ENCODE measurements at places on chromosomes 1 and 21.

- peak; percentile 38 for DNase-seq
Measured at GRCh38 chr1:108082001-108082400, 117.0 kb upstream of the VAV3 start.

DNA sequence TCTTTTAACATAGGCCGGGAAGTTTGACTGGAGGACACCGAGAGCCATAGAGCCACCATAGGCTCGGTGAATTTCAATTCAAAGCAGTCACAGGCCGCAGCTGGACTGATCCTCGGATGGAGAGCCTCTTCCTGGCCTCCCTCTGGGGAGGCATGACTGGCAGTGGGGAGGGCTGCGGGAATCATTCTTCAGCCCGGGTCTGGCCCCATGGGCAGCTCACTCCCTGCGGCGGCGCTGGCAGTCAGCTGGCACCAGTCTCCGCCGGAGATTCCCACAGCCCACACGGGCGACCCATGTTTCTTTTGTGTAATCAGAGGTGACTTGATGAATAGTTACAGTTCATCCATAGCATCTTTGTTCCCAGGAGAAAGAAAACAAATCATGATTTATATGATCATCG, 10.6 kb downstream of the ESPN start:
- DNase-seq, result no peak

DNA sequence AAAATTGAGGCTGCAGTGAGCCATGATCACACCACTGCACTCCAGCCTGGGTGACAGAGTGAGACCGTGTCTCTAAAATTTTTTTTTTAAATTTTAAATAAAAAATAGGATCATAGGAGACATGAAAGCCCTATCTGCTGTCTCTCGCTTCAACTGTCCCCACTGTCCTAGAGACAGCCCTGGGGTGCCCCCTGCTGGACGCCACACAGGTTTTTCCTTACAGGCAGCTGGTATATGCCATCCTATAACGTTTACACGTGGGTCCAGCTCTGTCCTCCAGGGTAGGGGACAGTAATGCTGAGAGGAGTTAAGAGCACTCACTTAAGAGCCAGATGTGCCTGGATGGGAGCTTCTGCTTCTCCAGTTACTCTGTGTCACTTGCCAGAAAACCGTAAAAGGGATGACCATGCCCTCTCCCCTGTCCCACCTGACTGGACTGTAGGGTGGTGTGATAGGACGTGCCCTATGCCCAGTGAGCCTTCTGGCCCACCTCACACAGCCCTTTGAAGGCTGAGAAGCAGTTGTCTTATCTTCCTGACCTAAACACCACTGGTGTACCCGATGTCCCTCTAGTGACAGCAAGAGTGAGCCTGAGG, 8.5 kb downstream of the FBXO2 start:
- DNase-seq, result peak; percentile 92

- no peak for DNase-seq
Measured at GRCh38 chr1:201937624-201938213, 8.6 kb downstream of the LMOD1 start.

DNA sequence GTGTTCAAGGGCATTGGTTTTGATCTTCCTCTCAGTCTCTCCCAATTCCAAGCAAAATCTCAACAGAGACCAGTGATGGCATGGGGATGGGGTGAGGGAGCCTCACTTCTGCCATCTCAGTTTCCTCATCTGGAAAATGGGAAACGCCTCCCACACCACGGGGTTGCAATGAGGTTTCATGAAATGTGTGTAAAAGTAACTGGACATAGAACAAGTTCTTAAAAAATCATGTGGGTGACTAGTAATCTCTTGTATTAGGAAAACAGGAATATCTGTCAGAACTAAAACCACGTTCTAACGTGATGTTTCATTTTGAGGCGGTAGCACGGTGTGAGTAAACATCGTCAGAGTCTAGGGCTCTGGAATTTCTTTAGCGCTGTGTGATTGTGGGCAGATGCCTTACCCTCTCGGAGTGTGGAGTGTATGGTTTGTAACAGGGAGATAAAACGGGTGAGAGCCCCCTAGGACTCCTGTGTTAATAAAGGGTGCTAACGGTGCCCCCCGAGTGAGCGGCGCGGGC, 55.5 kb upstream of the DNAJC6 start:
- no peak for DNase-seq

DNA sequence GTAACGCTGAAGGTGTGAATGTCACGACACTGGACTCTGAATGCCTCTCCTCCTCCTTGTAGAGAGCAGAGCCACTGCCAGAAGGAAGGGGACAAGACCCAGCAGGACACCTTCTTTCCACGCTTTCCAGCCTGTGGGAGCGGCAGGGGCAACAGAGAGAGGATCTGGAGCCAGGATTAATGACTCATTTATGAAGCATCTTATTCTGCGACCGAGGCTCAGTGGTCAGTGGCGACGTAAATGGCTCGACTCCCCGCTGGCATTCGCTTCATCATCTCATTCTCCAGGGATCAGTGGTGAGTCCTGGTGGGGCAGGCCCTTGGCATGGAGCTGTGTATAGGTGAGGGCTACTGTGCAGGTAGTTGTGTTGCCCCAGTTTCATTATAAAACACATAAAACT, 4.6 kb downstream of the SLC37A1 start:
- DNase-seq, result no peak

DNA sequence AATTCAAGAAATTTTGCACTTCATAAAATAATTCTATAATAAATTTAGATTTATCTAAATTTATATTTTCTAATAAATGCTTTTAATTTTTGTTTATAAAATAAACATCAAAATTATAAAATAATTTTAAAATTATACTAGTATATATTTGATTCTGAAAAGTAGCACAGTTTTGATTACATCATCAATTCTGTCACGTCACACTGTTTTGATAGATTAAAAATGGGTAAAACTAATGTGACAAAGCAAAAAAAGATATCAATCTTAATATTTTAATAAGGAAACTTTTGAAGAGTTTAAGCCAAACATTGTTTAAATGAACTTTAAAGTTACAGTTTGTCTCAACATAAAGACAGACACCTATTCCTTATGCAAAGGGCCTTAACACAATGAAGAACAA, 1001.8 kb downstream of the KCNT2 start:
- DNase-seq, result no peak

DNA sequence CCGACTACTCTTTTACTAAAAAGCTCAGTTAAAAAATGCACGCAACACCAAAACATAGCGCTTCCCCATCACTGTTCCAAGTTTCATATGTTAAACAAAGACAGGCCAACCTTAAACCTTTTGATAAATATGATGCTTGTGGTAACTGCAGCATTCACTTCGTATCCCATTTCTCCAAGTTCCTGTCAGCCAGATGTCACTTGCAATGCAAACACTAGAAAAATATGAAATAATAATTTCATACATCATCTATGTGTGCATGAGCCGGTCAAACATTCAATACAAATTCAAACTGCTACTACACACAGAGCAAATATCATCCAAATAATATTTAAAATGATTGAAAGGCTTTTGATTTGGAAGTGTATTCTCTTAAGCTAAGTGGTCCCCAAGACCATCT, 636.5 kb downstream of the LMO4 start:
- DNase-seq, result no peak

DNA sequence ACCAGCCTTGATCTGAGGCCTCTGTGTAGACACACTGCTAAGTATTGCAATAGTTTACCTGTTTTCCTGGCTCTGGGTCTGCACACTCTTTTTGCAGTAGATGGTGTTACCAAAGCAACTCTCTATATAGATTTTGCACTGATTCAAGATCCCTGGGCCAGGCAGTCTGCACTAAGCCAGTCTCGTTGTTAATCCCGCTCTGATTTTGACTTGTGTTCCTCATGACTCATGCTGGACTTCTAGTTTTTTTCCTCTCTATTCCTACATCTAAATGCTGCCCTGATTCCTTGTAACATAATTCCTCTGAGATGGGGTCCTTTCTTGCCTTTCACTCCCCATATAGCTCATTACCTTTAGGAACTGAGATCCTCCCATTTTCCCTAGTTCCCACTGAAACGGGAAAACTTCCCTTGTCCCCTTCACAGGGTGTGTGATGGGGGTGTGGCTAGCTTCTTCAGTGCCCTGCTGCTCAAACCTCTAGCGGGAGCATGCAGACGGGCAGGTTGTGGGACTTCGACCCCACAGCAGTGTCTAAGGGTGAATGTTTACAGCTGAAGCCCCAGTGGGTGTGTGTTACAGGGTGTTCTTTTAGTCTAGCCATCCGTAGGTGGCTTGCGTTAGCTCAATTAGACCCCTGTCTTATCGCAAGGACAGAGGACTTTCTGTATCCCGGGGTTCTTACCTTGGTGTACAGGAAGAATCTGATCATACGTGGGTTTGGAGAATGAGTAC, 106.5 kb upstream of the RAB3GAP2 start:
- DNase-seq, result no peak

DNA sequence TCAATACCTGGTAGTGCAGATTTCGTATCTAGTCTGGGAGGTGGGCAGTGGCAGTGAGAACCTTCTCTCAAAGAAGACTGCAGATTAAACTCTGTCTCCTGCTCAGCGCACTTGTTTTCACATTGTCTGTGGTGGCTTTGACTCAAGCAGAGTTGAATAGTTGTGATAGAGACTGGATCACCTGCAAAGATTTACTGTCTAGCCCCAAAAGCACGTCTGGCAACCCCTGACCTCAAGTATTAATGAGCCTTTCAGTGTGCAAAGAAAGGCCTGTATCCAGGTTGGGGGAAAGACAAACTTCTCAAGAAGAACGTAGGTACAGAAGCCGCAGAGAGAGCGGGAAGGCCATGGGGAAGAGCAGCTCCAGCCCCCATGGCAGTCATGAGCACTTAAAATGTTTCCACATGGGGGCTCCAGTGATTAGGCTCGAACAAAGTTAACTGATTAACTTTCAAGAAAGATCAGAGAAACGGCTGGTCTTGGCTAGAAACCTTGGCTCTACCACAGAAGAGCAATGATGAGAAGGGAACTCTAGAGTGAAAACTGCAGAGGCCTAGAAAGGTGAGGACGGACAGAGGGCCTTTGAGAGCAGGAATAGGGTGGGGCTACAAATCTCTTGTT, 15.2 kb downstream of the HENMT1 start:
- no peak for DNase-seq

Data from pons (tissue), 1 donor.